ENCODE measurements at places on chromosomes 11 and 22.

DNA sequence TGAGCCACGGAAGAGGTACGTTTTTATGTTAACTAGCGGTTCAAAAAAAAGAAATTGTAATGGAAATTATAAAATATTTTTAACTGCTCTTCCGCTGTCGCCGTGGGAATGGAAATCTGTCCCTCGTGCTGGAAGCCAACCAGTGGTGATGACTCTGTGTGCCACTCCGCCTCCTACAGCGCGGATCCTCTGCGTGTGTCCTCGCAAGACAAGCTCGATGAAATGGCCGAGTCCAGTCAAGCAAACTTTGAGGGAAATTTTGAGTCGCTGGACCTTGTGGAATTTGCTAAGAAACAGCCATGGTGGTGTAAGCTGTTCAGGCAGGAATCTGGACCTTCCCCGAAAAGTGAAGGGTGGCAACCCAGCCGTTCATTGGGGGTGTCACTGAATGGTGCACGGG lies 2.9 kb upstream of the CBX7 start:
- no peak for DNase-seq

GRCh38 chr11:124719534-124719933 lies 20.2 kb upstream of the NRGN start:
- DNase-seq: no peak

DNA sequence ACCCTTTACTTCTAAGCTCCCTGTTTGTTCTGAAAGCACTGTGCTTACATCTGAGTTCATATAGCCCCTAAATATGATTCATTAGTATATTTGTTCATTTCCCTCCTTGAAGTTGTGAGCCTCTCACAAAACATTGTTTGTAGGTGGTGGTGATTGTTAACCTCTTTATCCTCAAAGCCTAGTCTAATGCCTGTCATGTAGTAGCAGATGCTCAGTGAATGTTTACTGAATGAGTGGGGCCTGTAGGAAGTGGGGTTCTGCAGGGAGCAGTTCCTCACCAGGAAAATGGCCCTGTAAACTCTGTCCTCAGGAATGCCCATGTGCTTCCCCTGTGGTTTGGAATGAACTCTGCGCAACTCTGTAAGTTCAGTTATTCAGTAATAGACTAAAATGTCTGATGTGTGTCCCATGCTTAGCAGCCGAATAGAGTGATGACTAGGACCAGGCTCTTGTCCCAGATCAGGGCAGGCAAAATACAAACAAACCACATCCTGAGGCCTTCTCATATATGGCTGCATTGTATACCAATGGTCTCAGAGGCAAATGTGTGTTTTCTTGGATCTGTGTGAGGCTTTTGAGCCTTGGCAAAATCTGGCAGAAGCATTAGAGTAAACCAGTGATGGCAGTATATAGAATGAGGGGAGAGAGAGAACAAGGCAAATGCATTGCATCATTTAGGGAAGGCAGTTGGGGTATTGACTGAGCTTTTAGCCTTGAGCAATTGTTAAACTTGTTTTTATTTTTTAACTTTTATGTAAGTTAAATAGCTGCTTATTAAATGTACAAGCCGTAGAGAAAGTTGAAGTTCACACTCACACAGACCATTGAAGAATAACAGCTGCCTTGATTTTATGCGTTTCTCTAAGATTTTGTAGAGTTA lies 91.4 kb upstream of the BIRC3 start:
- DNase-seq: peak; percentile 60

GRCh38 chr11:65084598-65085375 lies 765 bp downstream of the ZFPL1 start:
- no peak for DNase-seq
